ENCODE measurements at places on chromosomes 11 and 22.

GRCh38 chr11:38019072-38019775 lies 1421.2 kb upstream of the RAG2 start:
- H3K4me1 ChIP-seq = peaks cover 12% of the 10 kb centered on the region
- no peaks in the 10 kb centered on the region for H3K36me3 ChIP-seq
- no peaks in the 10 kb centered on the region for H3K27me3 ChIP-seq
- no peak for DNase-seq

- peak overlapping the region; percentile 65 for H3K4me3 ChIP-seq
- H3K4me1 ChIP-seq = peaks cover 8% of the 10 kb centered on the region
- no peak for DNase-seq
Measured at GRCh38 chr11:67351275-67352005, 1.9 kb downstream of the POLD4 start.

- H3K4me1 ChIP-seq = peaks cover 24% of the 10 kb centered on the region
- peak overlapping the region; percentile 65 for H3K27ac ChIP-seq
- DNase-seq = no peak
- peak overlapping the region; percentile 2 for H3K4me3 ChIP-seq
- H3K36me3 ChIP-seq = peaks cover 21% of the 10 kb centered on the region
Measured at GRCh38 chr11:18618342-18619025, 15.7 kb downstream of the SPTY2D1 start.

GRCh38 chr22:50445071-50445879 lies 29.6 kb downstream of the SBF1 start:
- no peak overlapping the region for H3K4me3 ChIP-seq
- no peaks in the 10 kb centered on the region for H3K27me3 ChIP-seq
- no peak overlapping the region for H3K27ac ChIP-seq
- H3K4me1 ChIP-seq = peaks cover 11% of the 10 kb centered on the region

DNA sequence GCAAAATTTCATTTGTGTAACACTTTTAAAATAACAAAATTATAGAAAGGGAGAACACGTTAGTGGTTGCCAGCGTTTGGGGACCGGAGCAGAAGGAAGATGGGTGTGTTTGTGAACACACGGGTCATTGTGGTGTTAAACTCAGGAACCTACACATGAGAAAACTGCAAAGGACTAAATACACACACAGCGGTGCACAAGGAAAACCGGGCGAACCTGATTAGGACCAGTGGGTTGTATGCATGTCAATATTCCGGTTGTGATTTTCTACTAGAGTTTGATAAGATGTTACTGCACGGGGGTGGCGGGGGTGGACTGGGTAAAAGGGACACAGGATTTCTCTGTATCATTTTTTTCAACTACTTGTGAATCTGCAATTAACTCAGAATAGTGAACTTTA lies 351.2 kb downstream of the OPCML start:
- no peaks in the 10 kb centered on the region for H3K36me3 ChIP-seq
- no peak overlapping the region for H3K27ac ChIP-seq
- DNase-seq = no peak
- no peaks in the 10 kb centered on the region for H3K4me1 ChIP-seq
- peaks cover 5% of the 10 kb centered on the region for H3K27me3 ChIP-seq
- no peak overlapping the region for H3K4me3 ChIP-seq

- H3K27ac ChIP-seq = no peak overlapping the region
- peak; percentile 6 for DNase-seq
- no peaks in the 10 kb centered on the region for H3K36me3 ChIP-seq
- peaks cover 16% of the 10 kb centered on the region for H3K4me1 ChIP-seq
- H3K27me3 ChIP-seq = peaks cover 68% of the 10 kb centered on the region
Measured at GRCh38 chr22:45878051-45878781, 98.7 kb downstream of the WNT7B start.

DNA sequence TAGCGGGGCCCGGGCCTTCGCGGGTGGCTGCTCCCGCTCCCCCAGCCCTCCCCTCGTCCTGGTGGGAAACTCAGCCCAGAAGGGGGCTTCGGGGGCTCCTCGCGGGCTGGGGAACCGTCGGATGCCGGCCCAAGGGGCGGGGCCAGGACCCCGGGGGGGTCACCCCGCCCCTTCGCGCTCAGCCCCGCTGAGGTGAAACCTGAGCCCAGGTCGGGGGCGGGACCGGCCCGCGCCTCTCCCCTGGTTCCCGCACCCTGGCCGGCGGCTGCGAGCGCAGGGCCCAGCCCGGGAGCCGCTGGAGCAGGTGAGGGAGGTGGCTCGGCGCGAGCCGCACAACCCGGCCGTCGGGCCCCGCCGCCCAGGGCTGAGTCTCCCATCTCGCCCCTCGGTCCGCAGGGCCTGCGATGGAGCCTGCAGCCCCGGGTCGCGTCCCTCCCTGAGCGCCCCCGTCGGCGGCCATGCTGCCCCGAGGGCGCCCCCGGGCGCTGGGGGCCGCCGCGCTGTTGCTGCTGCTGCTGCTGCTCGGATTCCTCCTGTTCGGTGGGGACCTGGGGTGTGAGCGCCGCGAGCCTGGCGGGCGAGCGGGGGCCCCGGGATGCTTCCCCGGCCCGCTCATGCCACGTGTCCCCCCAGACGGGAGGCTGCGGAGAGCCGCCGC lies at the start of gene LARGE2:
LARGE2 (plus strand) TSS at position 232 of the 658 bp plus-strand sequence; CDS start at position 459, 227 bp downstream.
- H3K27me3 ChIP-seq = peaks cover 49% of the 10 kb centered on the region
- no peak for DNase-seq
- no peak within 1 kb of the TSS for H3K27ac ChIP-seq

GRCh38 chr11:27025312-27025955 lies 15.2 kb upstream of the BBOX1 start:
- H3K27me3 ChIP-seq = no peaks in the 10 kb centered on the region
- DNase-seq = no peak
- no peak overlapping the region for H3K4me3 ChIP-seq
- no peak overlapping the region for H3K27ac ChIP-seq
- no peaks in the 10 kb centered on the region for H3K36me3 ChIP-seq
